ENCODE measurements at places on chromosomes 4 and X.

DNA sequence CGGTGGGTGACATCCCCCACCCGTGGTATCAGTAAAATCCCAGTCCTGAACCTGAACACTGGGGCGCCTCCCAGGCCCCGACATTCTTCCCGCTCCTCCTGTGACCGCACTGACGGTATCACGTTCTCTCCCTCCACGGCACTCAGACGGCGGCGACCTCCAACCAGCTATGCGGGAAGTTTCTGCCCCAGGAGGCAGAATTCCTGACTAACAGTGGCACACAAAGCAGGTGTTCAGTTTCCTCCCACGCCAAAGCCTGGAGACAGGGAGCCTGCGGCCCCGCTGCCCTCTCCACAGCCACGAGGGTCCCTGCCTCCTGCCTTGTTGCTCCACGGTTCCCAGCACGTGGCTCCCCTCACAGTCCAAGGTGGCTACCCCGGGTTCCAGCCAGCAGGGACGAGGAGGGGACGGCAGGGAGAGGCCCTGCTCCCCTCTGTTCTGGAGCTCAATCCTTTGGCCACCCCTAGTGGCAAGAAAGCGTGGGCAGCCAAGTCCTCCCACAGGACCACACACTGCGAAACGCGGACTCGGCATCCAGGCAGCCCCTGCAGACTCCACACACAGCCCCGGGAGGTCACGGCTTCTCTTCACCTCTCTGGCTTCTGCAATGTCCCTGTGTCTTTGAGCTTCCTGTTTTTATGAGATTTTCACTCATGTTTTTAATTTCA lies 15.2 kb downstream of the CTBP1 start:
- no peak for DNase-seq

DNA sequence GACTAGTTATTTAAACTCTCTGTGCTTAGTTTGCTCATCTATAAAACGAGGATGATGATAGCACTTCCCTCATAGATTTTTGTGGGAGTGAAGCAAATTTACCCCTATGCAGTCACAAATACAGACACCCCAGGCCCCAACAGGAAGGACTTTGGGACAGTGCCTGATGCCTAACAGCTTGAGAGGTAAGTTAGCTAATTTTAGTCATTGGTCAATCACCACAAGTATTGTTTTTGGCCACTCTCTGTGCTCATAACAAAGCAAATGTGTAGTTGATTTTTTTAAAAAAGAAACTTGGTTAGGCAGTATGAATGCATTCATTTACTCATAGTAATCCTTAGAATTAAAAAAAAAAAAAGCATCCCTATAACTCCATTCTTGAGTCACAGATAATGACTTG lies 1590.7 kb upstream of the TENM3 start:
- no peak for DNase-seq

- DNase-seq, result peak; percentile 11
Observed at GRCh38 chrX:2468261-2469195, 32.2 kb downstream of the DHRSX start.

- DNase-seq, result no peak
Observed at GRCh38 chrX:55127692-55128091, 38.9 kb downstream of the PAGE2 start.

- DNase-seq, result peak; percentile 93
Observed at GRCh38 chr4:139554893-139555704, 920 bp downstream of the SETD7 start.

GRCh38 chr4:85106166-85106565 lies 139.7 kb upstream of the WDFY3 start:
- no peak for DNase-seq

DNA sequence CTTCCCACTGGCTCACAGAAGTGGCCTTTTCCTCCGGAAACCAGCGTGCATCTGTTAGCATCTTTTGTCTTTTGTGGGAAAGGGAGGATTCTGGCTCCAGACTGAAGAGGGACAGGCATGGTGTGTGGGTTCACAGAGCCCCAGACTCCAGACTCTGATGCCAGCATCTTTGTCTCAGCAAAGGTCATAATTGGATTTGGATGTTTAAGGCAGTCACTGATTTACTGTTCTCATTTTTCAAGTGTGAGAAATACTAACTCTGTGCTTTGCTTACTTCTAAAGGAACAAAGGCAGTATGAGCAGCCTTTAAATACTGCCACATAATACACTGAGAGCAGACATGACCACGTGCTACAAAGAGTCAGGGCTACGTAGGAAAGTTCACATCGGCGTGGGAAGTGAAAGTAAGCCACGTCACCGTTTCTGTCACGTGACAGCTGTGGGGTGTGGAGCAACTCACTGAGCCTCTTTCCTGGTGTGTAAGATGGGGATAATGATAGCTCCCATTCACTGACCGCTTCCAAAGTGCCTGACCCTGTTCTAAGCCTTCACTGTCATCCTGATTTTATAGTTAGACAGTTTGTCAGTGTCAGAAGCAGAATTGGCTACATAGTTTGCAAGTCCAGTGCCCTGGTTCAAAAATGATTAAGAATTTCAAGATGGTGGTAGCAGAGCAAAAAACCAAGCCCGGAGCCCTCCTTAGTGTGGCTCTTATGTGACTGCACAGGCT lies 24.8 kb upstream of the TMSB4X start:
- peak; percentile 87 for DNase-seq

- DNase-seq, result no peak
Observed at GRCh38 chrX:15926622-15927021, 72.0 kb upstream of the AP1S2 start.

DNA sequence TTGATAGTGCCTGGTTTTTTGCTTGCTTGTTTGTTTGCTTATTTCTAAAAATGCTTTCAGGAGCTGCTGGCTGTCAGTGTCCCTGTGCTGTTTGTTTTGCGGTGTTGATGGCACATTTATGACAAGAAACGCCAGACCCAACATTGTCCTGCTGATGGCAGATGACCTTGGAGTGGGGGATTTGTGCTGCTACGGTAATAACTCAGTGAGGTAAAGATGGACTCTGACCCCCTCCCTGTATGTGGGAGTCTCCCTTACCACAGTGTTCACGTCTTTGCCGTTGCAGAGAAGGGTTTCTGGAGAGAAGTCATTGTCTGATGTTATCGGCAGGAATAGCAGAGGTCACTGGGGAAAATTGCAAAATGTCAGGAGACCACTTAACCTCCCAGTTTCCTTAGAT lies at the start of gene ARSH:
Gene ARSH, plus strand, starts transcription at position 52 of the 400 bp plus-strand sequence. Its CDS starts 67 bp downstream, at position 119.
- no peak for DNase-seq

DNA sequence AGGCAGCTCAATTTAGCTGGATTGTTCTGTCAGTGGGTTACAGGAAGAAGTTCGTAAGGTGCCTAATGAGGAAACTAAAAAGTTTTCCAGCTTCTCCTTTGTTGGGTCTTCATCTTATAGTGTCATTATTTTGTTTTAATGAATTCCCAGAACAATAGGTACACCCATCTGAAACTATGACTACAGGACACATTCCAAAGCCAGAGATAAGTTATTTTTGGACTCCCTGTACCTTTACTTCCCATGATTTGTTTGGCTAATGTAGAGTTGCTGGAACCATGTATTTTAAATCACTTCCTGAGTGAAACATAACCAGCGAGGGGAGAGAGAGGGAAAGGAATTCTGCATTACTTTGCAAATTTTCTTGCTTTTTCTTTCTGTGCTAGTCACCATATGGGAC lies 114.0 kb downstream of the CLCN5 start:
- no peak for DNase-seq

DNA sequence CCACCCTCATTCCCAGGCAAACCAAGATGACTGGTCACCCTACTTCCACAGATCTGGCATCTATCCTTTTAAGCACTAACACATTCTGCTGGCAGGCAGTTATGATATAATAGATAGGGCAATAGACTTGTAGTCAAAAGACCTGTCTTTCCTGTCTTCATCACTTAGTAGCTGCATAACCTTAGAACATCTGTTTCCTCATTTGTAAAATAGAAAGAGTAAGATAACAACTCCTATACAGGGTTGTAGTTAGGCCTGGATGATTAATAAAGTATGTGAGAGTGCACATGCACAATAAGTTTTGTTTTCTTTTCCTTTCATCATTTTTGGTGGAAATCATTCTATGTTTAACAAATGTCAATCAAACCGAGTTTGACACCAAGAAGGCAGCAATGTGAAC lies 72.1 kb downstream of the GPR82 start:
- DNase-seq, result no peak

- DNase-seq, result peak; percentile 70
Observed at GRCh38 chr4:122576261-122577188, 44.3 kb downstream of the IL21 start.

DNA sequence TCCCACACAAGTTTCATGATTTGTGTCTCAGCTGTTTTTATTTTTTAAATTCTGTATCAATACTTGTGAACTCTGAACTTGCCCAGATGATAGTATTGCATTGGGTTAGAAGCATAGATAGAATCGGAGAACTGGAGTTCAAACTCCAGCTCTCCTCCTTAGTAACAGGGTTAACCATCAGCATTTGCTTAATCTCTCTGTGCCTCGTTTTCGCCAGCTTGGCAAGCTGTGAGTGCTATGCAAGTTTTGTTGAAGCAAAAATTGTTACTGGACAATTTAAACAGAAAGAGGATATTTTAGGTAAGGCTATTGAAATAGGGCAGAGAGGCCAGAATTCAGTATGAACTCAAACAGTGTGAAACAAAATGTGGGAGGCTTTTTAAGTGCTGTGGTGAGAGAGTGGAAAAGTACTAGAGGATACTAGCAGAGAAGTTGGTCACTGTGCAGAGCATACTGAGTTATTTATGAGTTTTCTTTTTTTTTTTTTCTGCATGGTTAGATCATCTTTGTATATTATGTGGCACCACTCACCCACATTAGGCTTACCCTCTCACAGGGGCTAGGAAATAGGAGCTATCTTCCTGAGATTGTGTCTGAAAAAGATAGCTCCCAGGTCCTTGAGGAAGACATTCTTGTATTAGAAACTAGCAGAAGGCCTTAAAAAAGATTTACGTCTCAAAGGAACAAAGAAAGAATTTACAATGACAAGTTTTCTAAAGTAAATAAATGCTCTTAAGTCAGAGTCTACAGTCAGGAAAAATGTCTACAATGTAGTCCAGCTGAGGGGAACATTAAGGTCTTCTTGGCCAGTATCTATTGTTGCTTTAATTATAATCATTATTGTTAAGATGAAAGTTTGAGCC lies 1126.6 kb downstream of the FAT4 start:
- no peak for DNase-seq

- no peak for DNase-seq
Observed at GRCh38 chr4:40475609-40476008, 140.5 kb downstream of the CHRNA9 start.

DNA sequence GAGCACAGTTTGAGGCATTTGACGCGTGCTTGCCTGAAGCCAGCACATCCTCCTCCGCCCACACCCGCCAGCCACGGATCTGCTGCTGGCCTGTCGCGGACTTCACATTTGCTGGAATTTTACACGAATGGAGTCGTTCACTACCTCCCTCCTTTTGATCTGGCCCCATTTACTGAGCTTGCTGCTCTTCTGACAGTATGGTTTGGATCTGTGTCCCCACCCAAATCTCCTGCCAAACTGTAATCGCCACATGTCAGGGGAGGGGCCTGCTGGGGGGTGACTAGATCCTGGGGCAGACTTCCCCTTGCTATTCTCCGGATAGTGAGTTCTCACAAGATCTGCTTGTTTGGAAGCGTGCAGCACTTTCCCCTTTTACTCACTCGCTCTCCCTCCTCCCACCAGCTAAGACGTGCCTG lies 19.9 kb upstream of the CPLX1 start:
- no peak for DNase-seq

DNA sequence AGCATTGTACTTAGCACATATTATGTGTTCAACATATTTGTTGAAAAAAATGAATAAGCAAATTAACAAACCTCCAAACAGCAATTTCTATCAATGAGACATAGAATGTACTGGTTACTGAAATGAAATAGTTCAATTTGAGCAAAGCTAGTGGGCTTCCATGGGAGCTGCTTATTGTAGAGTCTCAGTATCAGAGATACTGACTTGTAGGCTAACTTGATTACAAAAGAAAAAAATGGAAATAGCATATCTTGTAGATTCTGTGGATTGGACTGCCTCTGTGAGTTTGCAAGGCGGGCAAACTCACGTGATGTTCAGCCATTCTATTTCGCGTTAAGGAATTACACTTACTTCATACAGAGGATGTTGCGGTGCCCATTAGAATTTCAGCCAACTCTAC lies 222.1 kb upstream of the JADE1 start:
- DNase-seq, result no peak

DNA sequence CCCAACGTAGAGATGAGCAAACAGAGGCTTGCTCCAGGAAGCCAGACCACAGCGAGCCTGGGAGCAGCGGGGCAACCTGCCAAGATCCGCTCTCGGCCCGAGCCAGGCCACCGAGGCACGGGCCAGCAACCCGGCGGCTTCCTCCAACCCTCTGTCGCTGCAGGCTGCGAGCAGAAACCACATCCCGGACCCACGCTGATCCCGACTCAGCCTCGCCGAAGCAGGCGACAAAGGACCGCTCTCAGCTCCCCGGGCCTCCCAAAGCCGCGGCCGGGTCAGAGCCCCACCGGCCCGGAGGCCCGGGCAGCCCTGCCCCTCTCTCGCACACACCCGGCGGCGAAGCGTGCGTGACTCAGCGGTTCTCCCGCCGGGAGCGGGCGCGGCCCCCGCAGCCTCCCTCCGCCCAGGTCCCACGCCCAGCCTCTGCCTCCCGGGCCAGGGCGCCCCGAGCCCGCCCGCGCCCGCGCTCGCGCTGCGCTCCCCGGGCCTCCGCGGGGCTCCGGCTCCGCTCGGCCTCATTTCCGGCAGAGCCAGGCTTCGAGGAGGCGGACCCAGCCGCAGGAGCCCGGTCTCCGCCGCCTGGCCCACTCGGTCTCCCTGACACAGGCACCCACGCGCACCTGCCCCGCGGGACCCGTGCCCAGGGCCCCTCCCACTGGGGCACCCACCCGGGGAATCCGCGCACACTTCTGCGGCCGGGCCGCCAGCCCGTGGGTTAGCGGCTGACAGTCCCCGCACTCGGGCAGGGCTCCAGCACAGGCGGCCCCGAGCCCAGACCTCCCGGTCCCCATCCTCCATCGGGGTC lies 1.7 kb downstream of the PPP2R2C start:
- DNase-seq, result no peak

DNA sequence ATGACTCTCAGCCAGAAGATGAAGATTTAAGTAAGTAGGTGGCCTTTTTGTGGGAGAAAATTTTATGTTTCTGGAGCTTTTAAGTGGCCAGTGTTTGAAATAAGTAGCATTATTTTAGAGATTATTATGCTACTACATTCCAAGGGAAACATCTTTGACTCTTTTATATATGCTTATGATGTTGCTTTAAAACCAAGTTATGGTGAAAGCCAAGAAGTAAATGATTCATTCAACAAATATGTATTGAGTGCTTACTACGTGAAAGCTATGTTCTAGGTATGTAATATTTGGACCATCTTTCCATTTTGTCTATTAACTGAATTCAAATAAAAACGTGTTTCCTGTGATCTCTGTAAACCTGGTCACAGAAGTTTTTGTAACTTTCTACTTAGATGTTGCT lies 58.3 kb downstream of the ZFX start:
- no peak for DNase-seq

DNA sequence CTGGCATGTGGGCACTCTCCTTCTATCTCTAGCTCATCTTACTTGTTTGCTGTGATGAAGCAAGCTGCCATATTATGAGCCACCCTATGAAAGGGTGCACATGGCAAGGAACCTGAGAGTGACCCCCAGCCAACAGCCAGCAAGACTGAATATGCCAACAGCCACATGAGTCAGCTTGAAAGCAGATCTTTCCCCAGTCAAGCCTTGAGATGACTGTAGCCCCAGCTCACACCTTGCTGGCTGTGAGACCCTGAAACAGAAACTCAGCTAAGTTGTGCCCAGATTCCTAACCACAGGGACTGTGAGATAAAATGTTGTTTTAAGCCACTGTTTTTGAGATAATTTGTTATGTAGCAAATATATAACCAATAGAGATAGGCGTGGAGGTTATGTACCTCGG lies 36.2 kb downstream of the KDM5C start:
- DNase-seq, result peak; percentile 5

- no peak for DNase-seq
Observed at GRCh38 chr4:102343964-102344519, 1.2 kb downstream of the SLC39A8 start.

Data from brain microvascular endothelial cell (primary cell).